ENCODE measurements at places on chromosomes 3 and 15. TPM values are rescaled to one million over a fixed set of nuclear protein-coding genes. Genes with fewer than 3 reads are reported as not detected.

DNA sequence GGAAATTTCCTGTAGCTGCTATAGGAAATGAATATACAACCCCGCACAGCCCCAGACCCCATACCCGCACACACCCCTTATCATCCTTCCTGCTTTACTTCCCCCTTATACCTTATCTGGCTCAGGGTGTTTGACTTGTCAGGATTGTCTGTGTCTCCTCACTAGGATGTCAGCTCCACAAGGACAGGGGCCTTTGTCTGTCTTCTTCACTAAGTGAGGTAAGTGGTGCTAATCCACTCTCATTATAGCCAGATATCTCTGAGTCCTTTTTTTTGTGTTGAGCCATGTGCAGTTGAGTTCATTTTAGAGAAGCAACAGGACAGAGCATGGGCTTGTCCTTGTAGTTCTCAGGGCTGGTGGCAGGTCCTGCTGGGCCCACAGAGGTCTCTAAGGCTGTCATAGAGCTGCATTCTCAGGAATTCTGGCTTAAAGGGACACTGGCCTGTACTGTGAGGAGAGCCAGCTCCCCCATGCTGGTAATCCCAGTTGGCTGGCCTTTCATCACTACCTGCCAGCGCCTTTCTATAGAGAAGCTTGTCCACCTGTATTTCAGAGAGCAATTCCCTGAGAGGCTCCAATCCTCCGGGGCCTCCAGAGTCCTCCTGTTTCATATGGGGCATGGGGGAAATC, 9.0 kb downstream of the KY start:
- no peak for DNase-seq
- H3K4me1 ChIP-seq = peaks cover 5% of the 10 kb centered on the region
- H3K27ac ChIP-seq = no peak overlapping the region

GRCh38 chr3:167798443-167798842, 62.9 kb downstream of the SERPINI1 start:
- no peaks in the 10 kb centered on the region for H3K27me3 ChIP-seq
- DNase-seq = no peak
- no peak overlapping the region for H3K4me3 ChIP-seq

- no peak overlapping the region for H3K4me3 ChIP-seq
- H3K27ac ChIP-seq = no peak overlapping the region
- peaks cover 10% of the 10 kb centered on the region for H3K36me3 ChIP-seq
- H3K27me3 ChIP-seq = no peaks in the 10 kb centered on the region
- H3K4me1 ChIP-seq = no peaks in the 10 kb centered on the region
- no peak for DNase-seq
Measured at GRCh38 chr3:172120912-172121311, 81.5 kb downstream of the FNDC3B start.

DNA sequence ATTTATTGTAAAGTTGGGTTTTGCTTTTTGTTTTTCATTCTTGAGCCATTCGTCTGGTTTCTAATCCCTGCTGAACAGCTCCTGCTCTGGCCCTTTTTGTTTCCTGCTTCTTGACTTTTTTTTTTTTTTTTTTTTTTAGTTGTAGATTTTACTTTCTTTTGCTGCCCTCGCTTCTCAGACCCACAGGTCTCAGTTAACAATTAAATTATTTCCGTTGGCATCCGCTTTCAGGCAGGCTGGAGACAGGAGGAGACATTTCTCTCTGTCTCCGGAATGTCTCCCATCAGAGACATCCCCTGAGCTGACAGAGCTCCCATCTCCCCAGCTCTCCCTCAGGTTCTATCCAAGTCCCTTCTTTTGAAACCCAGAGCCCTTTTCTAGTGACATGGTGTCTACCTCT, 68.6 kb downstream of the SLC6A6 start:
- peaks cover 2% of the 10 kb centered on the region for H3K36me3 ChIP-seq
- H3K27me3 ChIP-seq = no peaks in the 10 kb centered on the region

DNA sequence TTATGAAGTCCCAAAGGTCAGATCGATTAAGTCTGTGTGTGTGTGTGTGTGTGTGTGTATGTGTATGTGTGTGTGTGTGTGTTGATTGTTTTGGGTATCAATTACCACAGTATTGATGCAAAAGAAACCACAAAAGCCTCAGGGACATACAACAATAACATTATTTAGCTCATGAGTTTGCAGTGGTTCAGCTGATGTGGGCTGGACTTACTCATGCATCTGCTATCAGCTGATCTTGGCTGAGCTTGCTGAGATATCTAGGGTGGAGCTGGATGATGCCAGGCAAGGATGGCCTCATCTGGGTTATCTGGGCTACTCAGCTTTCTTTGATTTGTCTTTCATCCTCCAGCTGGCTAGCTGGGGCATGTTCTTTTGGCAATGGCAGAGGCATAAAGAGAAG, 82.4 kb upstream of the PRR23C start:
- no peaks in the 10 kb centered on the region for H3K36me3 ChIP-seq
- H3K4me1 ChIP-seq = no peaks in the 10 kb centered on the region
- DNase-seq = no peak
- no peak overlapping the region for H3K27ac ChIP-seq

RGMA gene
- not detected for total RNA-seq

- no peak overlapping the region for H3K4me3 ChIP-seq
- H3K27ac ChIP-seq = no peak overlapping the region
- peaks cover 15% of the 10 kb centered on the region for H3K36me3 ChIP-seq
- H3K27me3 ChIP-seq = no peaks in the 10 kb centered on the region
- no peaks in the 10 kb centered on the region for H3K4me1 ChIP-seq
Measured at GRCh38 chr3:123947482-123947881, 13.5 kb downstream of the CCDC14 start.

LYZL4 gene
- not detected for total RNA-seq

DNA sequence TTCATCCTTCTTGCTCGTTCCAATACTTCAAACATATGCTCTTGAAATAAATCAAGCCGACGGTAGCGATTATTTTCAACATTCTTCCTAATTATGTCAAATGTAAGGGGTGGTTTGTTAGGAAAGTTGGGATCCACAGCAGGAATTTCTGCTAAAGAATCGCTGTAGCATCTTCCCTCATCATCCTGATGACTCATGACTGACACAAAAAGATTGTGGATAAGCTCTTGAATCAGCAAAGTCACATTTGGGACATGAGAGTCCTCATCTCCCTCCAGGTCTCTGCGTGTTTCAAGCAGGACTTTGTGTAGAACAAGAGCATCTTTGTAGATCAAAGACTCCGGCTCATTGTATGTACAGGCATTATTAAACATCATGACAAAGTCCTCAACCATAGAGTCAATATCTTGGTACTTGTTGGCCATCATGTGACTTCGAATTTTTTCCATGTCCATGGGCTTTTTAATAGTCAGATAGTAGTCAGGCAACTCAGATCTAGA, 73.0 kb downstream of the UQCC5 start:
- no peaks in the 10 kb centered on the region for H3K27me3 ChIP-seq
- no peak for DNase-seq
- no peaks in the 10 kb centered on the region for H3K4me1 ChIP-seq
- peaks cover 48% of the 10 kb centered on the region for H3K36me3 ChIP-seq

- H3K27ac ChIP-seq = no peak overlapping the region
- no peak for DNase-seq
- no peaks in the 10 kb centered on the region for H3K27me3 ChIP-seq
- H3K4me1 ChIP-seq = peaks cover 25% of the 10 kb centered on the region
- peaks cover 20% of the 10 kb centered on the region for H3K36me3 ChIP-seq
Measured at GRCh38 chr3:122508135-122508914, 6.4 kb downstream of the KPNA1 start.

SYNPR gene
- total RNA-seq = not detected

NR1I2 gene
- 0.33 TPM for total RNA-seq

PYGO1 gene
- total RNA-seq = not detected

- H3K4me3 ChIP-seq = no peak overlapping the region
- H3K36me3 ChIP-seq = no peaks in the 10 kb centered on the region
- no peak for DNase-seq
Measured at GRCh38 chr3:35867791-35868190, 228.5 kb downstream of the ARPP21 start.

DNA sequence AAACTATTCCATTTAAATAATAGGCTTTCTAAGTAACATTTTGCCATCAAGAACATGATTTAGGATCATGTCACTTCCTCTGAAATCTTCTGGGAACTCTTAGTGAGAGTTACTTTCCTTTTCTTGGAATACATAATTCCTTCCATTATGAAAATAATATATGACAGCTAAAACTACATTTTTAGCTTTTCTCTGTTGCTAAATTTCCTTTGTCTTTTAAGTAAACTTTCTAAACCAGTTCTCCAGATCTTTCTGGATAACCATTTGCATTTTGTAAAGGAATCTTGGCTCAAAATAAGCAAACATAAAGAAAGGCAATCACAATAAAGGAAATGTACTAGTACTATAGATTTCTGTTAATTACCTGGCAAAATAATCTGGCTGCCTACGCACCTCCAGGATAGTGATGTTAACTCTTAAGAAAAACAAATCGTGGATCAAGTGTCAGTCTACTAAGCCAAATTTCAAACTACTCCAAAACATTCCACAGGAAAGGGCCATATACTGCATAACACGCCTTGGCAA, 165.7 kb downstream of the ZNF385D start:
- H3K27me3 ChIP-seq = no peaks in the 10 kb centered on the region
- no peaks in the 10 kb centered on the region for H3K36me3 ChIP-seq
- no peak overlapping the region for H3K4me3 ChIP-seq
- H3K4me1 ChIP-seq = no peaks in the 10 kb centered on the region
- no peak overlapping the region for H3K27ac ChIP-seq

- peaks cover 6% of the 10 kb centered on the region for H3K4me1 ChIP-seq
- H3K27me3 ChIP-seq = no peaks in the 10 kb centered on the region
- no peak for DNase-seq
- H3K27ac ChIP-seq = no peak overlapping the region
- peaks cover 2% of the 10 kb centered on the region for H3K36me3 ChIP-seq
Measured at GRCh38 chr3:128278130-128278529, 124.8 kb downstream of the EEFSEC start.

GRCh38 chr15:64267331-64267973, 88.5 kb downstream of the CSNK1G1 start:
- H3K4me3 ChIP-seq = no peak overlapping the region
- peaks cover 23% of the 10 kb centered on the region for H3K4me1 ChIP-seq
- no peaks in the 10 kb centered on the region for H3K27me3 ChIP-seq
- H3K27ac ChIP-seq = no peak overlapping the region

DNA sequence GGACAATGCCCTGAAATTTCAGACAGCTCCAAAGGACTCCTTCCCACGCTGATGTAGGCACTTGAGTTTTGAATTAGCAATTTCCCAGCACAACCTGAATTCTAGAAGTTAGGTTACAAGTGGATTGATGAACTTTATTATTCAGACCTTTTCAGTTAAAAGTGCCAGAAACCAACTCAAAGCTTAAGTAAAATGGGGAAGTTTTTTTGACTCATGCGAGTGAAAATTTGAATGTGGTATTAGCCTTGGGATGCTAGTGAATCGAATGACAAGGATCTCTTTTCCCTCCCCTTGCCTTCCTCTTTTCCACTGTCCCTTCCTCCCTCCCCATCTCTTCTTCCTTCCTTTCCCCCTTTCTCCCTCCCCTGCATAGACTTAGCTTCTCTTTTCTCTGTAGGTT, 295.1 kb upstream of the PROK2 start:
- no peak overlapping the region for H3K4me3 ChIP-seq
- H3K36me3 ChIP-seq = peaks cover 2% of the 10 kb centered on the region
- no peaks in the 10 kb centered on the region for H3K27me3 ChIP-seq
- peaks cover 5% of the 10 kb centered on the region for H3K4me1 ChIP-seq
- no peak overlapping the region for H3K27ac ChIP-seq
